Epithelial cell of umbilical artery (primary cell): ENCODE measurements at places on chromosomes 13 and 19. TPM values are rescaled to one million over a fixed set of nuclear protein-coding genes. Genes with fewer than 3 reads are reported as not detected.

IGFLR1 gene
- total RNA-seq = 0.91 and 4.2 TPM in 2 replicates

ZNF211 gene
- total RNA-seq = 5.8 and 9.3 TPM in 2 replicates

SOX1 gene
- total RNA-seq = not detected in 2 replicates

THSD8 gene
- total RNA-seq = not detected in 2 replicates

AZU1 gene
- not detected in 2 replicates for total RNA-seq

ZNF428 gene
- 50.7 and 51.7 TPM in 2 replicates for total RNA-seq

HNRNPA1L2 gene
- 2.9 and 3.2 TPM in 2 replicates for total RNA-seq
